Tibial nerve (tissue), 4 donors: ENCODE measurements at places on chromosomes 4 and X. TPM values are rescaled to one million over a fixed set of nuclear protein-coding genes. Genes with fewer than 3 reads are reported as not detected.

- no peak overlapping the region for H3K27ac ChIP-seq
- peak; percentile 55 for DNase-seq
- H3K36me3 ChIP-seq = no peaks in the 10 kb centered on the region
- H3K4me3 ChIP-seq = no peak overlapping the region
- peaks cover 14% of the 10 kb centered on the region for H3K4me1 ChIP-seq
Measured at GRCh38 chr4:123452616-123453015, 56.0 kb downstream of the SPRY1 start.

Gene CXCL8
- 0.98 TPM for total RNA-seq

DNA sequence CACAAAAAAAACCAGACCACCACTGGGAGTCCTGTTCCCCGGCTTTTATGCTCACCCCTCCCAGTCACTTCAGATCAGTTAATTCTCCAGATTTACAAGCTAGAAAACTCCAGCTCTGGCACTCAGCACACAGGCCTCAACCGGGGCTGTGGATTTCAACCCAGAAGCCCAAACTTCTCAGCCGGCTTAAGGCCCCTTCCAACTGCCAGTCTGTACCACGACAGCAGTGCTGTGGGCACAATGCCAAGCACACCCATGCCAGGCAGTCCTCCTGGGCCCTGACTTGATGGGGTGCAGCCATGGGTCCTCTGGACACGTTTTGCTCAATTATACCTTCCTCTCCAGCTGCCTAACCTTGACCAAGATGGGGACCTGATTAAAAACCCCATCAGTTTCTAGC is 12.2 kb downstream of the SOD3 start:
- H3K27ac ChIP-seq = no peak overlapping the region
- no peak for DNase-seq
- H3K4me3 ChIP-seq = no peak overlapping the region
- H3K27me3 ChIP-seq = no peaks in the 10 kb centered on the region
- H3K36me3 ChIP-seq = peaks cover 5% of the 10 kb centered on the region

DNA sequence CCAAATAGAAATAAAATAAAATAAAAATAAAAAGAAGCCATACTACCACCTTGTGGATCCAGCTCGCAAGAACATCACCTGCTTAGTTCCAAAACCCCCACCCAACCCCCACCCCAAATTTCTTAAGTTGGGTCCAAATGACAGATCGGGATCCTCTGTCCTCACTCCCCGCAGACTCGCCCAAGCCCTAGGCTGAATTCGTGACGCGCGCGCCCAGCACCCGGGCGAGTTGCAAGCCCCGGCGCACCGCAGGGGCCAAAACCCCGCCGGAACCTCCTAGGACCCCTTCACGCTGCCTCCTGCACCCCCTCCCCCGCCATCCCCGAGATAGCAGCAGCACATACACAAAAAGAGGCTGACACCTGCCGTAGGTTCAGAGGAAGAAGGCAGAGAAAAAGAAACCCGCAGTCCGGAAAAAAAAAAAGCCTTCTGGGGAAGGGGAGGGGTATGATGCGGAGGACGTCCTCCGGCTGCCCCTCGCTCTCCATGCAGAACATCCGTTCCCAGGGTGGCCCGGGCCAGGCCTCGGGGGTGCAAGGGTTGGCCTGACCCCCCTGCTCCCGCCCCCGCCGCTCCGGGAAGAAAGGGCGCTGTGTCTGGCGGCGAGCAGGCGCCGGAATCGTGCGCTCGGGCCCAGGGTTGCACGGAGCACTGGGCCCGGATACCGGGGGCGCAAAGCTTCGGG is 2.6 kb downstream of the NLGN4X start:
- peak overlapping the region; percentile 42 for H3K4me3 ChIP-seq
- no peak for DNase-seq
- H3K4me1 ChIP-seq = no peaks in the 10 kb centered on the region
- H3K27ac ChIP-seq = peak overlapping the region; percentile 48
- no peaks in the 10 kb centered on the region for H3K36me3 ChIP-seq
- peaks cover 49% of the 10 kb centered on the region for H3K27me3 ChIP-seq

Gene GDPD2
- 0.30 TPM for total RNA-seq

DNA sequence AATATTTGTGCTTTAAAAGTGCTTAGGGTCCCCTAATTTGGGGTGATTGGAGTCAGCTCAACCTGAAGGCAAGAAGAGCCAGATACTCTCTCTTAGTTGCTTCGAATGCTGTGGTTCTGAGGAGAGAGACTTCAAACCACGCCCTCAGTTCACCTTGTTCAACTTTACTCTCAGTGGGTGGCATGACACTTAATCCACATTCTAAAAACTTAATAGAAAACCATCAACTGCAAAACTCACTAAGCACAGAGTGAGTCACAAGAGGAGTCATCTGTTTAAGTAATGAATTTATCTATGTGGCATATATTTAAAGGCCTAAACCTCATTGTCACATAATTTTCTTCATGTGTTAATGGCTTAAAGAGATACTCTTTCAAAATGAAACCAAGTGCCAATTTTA is 99.5 kb upstream of the SLC4A4 start:
- no peak for DNase-seq
- no peaks in the 10 kb centered on the region for H3K27me3 ChIP-seq
- no peaks in the 10 kb centered on the region for H3K4me1 ChIP-seq
- no peak overlapping the region for H3K4me3 ChIP-seq
- no peak overlapping the region for H3K27ac ChIP-seq
- no peaks in the 10 kb centered on the region for H3K36me3 ChIP-seq

Gene SPACA5B
- not detected for total RNA-seq

GRCh38 chrX:81411517-81411916 is 209.6 kb downstream of the SH3BGRL start:
- no peak overlapping the region for H3K27ac ChIP-seq
- no peak for DNase-seq
- H3K27me3 ChIP-seq = no peaks in the 10 kb centered on the region
- no peaks in the 10 kb centered on the region for H3K4me1 ChIP-seq
- H3K4me3 ChIP-seq = no peak overlapping the region

Gene UBA1
- total RNA-seq = 124 TPM

DNA sequence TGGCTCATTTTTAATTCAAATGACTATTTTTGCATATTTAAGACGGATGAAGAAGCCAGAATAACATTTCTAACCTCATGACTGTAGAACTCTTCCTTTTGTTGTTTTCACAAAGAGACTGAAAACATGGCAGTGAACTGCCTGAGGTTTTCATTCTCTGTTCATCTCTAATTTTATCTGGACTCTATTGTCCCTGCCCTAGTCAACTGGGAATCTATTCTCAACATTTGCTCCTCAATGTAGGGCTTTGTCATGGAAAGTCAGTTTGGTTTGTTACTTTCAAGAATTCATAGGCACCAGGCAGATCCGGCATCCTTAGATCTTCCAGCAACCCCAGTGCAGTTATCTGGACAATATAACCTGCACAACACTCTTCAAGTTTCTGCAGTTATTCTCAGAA is 277.0 kb downstream of the RAPGEF2 start:
- DNase-seq = no peak
- H3K27ac ChIP-seq = no peak overlapping the region
- H3K4me1 ChIP-seq = no peaks in the 10 kb centered on the region
- no peaks in the 10 kb centered on the region for H3K36me3 ChIP-seq
- H3K4me3 ChIP-seq = no peak overlapping the region
- no peaks in the 10 kb centered on the region for H3K27me3 ChIP-seq

DNA sequence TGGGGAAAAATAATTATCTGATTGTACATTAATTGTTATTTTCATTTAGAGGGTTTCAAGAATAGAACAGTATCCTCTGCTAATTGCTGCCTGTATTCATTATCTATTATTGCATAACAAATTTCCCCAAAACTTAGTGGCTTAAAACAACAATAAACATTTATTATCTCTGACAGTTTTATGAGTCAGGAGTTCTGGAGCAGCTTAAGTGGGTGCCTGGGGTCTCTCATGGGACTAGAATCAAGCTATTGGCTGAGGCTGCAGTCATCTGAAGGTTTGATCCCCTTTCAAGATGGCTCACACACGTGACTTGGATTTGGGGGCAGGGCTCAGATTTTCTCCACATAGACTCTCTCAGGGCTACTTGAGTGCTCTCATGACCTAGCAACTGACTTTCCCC is 98.1 kb upstream of the JADE1 start:
- no peak overlapping the region for H3K4me3 ChIP-seq
- no peaks in the 10 kb centered on the region for H3K4me1 ChIP-seq

DNA sequence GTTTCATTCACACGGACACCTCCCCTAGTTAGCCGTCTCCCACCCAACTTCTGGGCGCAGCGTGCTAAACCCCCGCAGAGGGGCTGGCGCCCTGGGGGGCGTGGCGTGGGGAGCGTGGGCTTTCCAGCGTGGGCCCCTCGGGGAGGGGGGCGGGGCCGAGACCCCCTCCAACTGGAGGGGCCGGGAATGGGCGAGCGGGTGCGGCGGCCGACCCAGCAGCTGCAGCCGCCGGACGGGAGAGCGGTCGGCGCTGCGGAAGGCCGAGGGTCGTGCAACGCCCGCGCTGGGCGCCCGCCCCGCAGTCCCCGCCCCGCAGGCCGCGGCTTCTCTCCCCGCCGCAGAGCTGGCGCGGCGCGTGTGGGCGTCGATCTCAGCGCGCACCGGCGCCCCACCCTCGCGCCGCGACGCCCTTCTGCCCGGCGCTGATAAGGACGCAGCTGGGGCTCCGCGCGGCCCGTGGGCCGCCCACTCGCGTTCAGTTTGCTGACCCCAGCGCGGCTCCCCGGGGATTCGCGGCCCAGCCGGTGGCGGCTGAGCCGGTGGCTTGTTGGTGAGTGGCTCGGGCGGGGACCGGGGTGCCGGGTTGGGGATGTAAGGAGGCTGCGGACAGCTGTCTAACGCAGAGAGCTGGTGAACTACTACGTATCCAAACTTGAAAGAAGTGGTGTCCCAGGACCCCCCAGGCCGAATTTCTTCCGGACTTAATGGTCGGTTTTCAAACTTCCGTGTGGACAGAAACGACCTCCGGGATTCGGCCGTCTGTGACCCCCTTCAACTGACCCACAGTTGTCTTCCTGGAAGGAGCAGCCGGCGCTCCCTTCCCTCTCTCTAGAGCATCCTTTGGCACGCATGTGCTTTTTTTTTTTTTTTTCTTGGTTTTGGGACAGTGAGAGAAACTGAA is 1.5 kb downstream of the FHDC1 start:
- no peak for DNase-seq
- H3K27me3 ChIP-seq = peaks cover 7% of the 10 kb centered on the region
- no peaks in the 10 kb centered on the region for H3K36me3 ChIP-seq

Gene GLRA3
- not detected for total RNA-seq
